Forelimb muscle (tissue), 1 donor: ENCODE measurements at places on chromosomes 2 and 18.

DNA sequence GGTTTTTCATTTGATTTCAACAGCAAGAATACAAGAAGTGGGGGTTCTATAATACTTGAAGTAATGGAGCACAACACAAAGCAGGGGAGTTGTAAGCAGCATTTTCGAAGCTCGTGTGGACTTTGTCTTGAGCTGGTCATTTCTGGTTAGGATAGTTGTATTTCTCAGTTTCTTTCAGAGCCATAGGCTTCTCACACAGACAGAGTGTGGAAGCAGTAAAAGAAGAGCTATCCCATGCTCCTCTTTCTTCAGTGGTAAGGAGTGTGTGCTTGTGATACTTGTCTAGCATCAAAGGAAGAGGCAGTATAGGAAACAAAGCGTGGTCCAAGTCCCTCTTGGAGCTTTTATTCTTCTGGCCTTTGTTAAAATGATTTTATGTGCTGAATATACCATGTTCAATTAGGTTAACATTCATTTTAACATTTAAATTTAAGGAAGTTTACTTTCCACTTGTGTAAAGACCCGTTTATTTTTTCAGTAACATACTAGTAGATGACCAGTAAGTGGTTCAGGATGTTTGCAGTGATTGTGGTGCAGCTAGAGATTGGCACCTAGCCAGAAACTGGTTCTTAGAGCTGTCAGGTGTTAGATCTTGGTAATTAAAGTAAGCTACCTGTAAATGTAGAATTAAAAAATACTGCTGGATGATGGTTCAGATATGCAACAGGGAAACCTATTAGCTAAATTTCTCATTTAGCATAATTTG lies 14.6 kb downstream of the CCNYL1 start:
- no peak for DNase-seq

- no peak for DNase-seq
These were observed 124.1 kb downstream of the EN1 start for GRCh38 chr2:118723394-118723793.

- no peak for DNase-seq
These were observed 63.9 kb upstream of the TUBA3E start for GRCh38 chr2:130261970-130262760.

DNA sequence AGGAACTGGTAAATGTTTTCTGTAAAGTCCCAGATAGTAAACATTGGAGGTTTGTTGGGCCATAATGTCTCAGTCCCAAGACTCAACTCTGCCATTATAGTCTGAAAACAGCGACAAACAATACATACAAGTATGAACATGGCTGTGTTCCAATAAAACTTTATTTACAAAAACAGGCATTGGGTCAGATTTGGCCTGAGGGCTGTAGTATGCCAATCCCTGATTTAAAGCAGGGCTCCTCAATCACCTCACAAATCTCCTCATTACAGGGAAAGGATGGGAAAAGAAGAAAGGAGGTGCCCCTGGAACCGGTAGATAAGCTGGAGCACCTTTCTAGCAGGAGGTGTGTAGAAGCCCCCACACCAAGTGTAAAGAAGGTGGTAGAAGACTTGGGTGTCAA lies 48.9 kb upstream of the UPP2 start:
- DNase-seq, result no peak

DNA sequence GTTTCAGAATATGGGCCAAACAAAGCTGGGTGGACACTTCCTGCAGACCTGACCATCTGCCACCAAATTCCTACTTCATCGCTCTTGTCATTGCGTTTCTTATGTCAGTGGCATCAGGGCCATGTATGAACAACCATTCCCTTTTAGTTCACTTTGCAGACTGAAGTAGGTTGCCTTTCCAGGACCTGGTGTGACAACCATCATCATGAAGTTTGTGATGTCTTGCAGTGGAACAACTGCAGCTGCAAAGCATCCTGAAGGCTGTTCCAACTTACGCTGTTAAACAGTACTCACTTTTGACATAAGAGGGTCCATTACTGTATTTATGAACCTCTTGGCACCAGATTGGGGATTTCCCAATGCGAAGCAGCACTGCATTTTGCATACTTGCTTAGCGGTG lies 511.6 kb downstream of the ARHGAP15 start:
- no peak for DNase-seq

DNA sequence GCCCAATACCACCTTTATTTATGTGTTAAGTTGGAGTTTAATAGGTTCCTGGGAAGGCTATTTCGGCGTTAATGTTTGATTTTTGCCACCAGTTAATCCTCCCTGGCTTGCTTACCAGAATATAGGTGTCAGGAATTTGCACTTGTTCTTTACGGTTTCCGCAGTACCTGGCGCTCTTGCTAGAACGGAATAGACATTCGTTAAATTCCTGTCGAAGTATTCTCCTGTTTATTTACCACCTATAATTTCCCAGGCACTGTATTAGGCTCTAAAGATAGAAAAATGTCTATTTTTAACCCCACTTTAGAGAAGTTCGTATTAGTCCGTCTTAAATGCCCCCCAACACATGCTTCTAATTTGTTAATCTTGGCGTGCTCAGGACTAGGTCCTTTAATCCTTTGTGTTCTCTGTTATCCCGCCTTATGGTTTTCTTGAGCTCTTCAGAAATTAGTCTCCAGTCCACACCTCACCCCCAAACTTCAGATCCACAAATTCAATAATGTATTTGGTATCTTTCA lies 575 bp downstream of the CCDC150 start:
- DNase-seq, result no peak

DNA sequence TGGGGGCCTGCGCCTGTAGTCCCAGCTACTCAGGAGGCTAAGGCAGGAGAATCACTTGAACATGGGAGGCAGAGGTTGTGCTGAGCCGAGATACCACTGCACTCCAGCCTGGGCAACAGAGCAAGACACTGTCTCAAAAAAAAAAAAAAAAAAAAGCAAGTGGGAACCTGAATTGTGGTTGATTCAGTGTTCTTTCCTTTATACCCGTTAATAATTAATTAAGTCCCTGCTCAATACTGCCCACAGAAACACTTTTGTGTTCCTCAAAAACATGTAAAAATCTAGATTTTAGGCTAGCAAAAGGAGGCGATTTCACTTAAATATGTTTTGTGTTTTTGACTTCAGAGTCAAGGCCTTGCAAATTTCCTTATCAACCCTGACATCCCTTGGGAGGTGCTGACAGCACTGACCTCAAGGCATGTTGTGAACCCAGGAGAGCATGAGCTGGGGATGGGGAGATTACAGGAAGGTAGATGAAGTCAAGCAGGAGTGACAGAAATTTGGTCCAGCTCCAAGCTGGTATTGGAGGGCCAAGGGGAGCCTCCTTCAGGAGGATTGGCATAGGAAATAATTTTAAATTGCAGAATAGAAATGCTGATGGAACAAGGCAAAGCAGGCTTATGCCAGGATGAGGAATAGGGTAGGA lies 89.0 kb upstream of the PNPT1 start:
- no peak for DNase-seq

DNA sequence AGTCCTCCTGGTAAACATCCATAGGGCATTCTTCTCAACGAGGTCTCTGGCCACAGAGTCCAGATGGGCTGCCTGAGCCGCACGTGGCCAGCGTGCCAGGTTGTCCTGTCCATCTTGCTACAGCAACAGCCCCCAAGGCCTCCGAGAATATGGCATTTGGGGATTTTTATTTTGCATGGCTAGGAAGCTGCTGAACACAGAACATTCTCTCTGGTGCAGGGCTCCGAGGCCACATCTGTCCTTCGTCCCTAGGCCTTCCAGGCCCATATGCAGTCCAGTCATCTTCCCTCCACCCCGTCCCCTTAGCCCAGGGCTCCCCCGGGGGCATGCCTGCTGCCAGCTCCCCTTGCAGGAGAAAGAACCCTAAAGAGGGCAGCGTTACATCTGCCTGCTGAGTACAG lies 2.3 kb downstream of the HDAC4 start:
- no peak for DNase-seq

DNA sequence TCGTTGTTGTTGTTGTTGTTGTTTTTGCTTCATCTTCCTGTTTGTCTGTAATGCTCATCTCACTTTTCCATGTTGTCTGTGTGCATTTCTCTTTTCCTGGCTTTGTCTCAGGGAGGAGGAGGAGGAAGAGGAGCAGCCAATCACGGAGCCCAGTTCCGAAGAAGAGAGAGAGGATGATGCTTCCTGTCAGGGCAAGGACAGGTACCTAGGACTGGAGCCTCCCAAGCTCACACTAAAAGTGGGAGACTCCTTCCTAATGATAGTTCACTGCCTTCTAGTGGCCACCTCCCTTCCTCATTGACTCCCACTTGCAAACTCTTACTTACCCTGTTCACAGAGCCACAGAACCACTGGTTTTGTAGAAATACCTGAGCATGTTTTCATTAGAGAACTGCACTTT lies 179.6 kb downstream of the TPGS2 start:
- no peak for DNase-seq

DNA sequence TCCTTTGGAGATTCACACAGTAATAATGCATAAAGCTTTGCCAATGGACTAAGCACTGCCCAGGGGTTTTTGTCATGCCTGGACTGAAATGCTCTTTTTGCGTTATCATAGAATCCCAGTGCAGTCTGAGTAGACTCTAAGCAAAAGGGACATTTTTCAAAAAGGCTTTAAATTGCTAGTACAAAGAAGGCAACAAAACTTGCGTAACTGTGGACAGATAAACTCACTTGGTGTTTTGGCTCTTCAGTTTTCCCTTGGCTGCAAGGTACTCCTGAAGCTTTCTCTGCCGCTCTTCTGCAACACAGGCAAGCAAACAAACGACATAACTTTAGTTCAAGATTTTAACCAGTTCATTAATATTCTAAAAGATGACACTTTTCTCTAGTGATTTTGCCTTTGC lies 2.1 kb downstream of the CKAP2L start:
- DNase-seq, result no peak

DNA sequence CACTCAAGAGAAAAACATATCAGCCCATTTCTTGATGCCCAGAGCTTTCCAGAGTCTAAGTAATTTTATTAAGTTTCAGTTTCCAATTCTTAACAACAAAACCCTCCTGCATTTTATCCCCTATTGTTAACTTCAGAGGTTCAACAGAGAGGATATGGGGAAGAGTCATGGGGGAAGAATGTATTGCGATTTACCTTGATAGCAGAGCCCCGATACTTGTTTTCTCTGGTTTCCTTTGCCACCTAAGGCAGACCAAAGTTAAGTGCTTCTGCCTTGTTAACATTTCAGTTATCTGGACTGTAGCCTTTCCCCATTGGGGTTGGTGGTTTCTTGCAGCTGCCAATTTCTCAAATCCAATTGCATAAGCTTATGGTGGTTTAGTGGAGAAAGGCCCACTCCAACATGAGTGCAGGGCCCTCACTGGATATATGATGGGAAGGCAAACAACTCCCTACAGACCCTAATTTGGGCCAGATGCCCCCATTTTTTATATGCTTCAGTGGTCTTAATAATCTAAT lies 82.0 kb upstream of the ITGB6 start:
- DNase-seq, result no peak

GRCh38 chr2:10768063-10768507 lies 44.5 kb downstream of the PDIA6 start:
- no peak for DNase-seq

GRCh38 chr18:64806232-64806631 lies 657.3 kb upstream of the LINC00305 start:
- no peak for DNase-seq

- no peak for DNase-seq
These were observed 57.7 kb upstream of the CTIF start for GRCh38 chr18:48481092-48481491.

DNA sequence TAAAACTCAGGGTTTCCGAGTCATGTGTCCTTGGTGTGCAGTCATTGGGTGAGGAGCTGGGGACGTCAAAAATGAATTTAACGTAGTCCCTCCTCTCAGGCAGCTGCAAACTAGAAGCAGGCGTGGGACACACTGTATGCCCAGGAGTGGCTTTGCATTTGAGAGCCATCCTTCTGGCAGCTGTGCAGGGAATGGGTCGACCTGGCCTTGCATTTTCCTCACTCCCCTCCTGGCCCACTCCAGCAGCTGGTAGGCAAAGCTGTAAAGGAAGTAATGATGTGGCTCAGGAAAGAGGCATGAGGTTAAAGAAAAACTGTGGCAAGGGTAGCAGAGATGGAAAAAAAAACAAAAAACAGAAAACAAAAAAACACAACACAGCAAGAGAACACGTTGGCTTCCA lies 46.5 kb downstream of the RNF144A start:
- no peak for DNase-seq

- no peak for DNase-seq
These were observed 111.0 kb upstream of the ERBB4 start for GRCh38 chr2:212649646-212650045.

- DNase-seq, result no peak
These were observed 116.6 kb downstream of the PTPRM start for GRCh38 chr18:7683753-7684152.

DNA sequence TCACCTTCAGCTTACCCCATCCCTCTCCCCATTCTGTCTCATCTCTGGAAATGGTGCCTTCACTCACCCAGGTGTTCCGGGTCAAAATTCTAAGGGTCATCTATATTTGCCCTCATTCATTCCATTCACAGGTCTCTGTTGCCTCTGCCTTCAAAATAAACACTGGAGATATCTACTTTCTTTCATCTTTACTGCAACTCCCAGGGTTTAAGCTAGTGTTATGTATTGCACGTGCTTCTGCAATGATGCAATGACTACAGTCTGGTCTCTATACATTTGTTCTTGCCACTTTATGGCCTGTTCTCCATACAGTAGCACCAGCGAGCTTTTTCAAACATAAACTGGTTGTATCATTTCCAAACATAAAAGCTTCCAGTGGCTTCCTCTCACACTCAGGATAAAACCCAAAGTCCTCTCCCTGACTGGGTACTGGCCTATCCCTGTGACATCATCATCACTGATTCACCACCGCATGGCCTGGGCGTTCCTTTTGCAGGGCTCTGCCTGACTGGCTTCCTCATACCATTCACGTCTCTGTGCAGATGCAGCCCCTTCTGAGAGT lies 14.3 kb downstream of the DSG2 start:
- DNase-seq, result no peak

GRCh38 chr2:85259879-85260278 lies 67.9 kb downstream of the TGOLN2 start:
- DNase-seq, result no peak

GRCh38 chr2:55882954-55883353 lies 40.6 kb downstream of the EFEMP1 start:
- DNase-seq, result no peak

DNA sequence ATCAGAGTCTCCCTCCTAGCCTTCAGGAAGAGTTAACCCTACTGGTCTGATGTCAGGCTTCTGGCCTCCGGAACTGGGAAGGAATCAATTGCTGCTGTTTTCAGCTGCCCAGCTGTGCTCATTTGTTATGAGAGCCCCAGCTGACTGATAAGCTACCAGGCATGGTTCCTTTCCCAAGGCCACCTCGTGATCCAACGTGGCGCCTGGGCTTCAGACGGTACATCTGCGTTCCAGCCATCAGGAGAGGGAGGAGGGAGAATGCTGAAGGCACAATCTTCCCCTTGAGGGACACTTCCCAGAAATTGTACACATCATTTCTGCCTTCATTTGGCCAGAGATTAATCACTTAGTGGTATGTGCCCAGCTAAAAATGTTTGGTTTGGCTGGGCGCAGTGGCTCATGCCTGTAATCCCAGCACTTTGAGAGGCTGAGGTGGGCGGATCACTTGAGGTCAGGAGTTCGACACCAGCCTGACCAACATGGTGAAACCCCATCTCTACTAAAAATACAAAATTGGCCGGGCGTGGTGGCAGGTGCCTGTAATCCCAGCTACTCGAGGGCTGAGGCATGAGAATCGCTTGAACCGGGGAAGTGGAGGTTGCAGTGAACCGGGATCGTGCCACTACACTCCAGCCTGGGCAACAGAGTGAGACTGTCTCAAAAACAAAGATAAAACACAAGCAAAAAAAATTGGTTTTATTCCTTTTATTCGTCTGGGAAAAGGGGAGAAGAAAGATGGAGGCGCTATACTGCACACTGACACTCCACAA lies 10.5 kb upstream of the ARMC9 start:
- DNase-seq, result no peak
